ENCODE measurements at places on chromosomes 11 and 22.

- DNase-seq: no peak
Measured at GRCh38 chr11:119169282-119169719, 776 bp downstream of the NLRX1 start.

DNA sequence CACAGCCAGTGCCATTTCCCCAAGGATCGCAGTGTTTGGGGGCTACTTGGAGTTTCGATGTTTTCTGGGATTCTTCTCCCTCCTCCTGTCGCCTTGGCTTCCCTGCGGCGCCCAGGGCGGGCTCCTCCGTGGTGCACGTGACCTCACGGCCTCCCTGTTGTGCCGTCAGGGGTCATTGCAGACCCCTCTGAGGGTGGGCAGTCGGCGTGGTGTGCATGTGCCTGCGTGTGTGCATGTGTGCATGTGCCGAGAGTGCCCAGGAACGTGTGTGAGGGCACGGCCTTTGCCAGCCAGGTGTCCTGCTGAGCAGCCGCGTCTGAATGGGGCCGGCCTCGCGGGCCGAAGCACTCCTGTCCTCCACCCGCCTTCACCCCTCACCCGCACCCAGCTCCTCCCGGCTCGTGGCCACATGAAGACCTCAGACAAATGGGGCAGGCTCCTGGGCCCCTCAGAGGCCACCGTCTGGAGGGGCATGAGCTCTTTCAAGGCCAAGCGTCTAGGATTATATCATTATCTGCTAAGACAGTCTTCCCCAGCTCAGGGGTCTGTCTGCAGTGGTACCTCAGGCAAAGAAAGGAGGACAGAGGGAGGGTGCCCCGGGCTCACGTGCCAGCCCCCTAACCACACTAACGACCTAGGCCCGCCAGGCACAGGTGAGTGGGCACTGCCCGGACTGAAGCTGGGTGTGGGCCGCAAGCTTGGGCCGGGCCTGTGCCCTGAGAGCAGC lies 9.4 kb upstream of the MRPL23 start:
- no peak for DNase-seq

- no peak for DNase-seq
Measured at GRCh38 chr11:35030716-35031213, 108.2 kb upstream of the CD44 start.

DNA sequence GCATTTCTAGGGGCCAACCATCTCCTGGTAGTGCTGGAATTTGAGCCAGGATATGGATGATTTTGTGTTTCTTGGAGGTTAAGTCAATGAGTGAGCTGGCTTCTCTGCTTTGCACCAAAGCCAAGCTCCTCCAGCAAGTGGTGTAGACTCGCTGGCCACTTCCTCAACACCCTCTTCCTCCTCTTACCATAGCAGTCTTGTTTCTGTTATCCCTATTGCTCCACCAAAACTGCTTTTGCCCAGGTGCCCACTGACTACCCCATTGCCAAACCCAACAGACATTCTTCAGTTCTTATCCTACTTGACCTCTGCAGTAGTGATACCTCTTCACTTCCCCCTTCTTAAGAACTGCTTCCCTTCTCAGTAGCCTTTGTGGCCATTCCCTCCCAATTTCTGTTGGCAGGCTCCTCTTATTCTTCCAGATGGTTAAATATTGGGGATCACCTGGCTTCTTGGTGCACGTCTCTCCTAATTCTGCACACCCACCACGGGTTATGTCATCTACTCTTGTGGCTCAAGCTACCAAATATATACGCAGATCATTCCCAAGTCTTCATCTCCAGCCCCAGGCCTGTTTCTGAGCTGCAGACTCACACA lies 7.0 kb upstream of the PRG2 start:
- no peak for DNase-seq

- DNase-seq: no peak
Measured at GRCh38 chr11:100778166-100778785, 91.2 kb downstream of the ARHGAP42 start.

GRCh38 chr11:120316880-120317688 lies 8.0 kb upstream of the TLCD5 start:
- DNase-seq: no peak

DNA sequence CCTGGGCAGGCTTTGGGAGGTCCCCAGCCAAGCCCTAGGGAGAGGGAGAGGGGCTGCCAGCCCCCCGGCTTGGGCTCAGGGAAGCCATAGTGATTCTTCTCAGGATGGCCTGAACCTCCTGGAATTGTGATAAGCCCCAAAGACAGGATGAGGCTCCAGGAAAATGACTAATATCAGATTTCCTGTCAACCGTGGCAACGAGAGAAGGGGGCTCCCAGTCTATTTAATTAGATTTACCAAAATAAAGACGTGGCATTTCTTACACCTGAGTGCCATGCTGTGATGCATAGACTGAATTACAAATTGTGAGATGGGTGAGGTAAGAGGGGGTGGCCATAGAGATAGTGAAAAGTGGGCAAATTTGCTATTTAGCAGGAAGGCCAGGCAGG lies 20.4 kb downstream of the SERPINH1 start:
- DNase-seq: no peak

DNA sequence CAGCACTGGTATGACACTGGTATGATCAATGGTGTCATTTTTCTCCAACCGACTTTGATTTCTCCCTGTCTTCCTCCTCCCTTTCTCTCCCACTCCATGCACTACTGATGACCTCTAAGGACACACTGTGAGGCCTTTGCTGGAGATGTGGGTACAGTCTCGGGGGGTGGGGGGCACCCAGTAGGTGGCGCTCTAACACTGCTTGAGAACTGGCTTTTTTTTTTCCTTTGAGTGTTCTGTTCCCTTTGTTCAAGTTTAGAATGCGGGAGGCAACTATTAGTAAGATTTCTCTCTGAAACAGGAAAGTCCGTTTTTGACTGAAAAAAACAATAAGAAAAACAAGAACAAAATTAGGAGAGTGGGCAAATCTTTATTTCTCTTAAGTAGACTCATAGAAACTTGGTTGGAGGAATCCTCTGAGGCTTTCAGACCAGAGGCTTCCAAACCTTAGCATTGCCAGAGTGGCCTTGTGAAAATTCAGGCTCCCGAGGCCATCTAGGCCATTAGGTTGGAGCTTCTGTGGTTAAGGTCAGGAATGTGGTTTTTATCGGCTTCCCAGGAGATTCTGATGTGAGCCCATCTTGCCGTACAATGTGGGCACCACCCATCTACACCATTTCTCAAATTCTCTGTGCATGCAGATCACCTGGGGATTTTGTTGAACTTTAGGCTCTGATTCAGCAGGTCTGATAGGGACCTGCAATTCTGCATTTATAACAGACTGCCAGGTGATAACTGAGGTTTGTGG lies 43.2 kb downstream of the PANX1 start:
- DNase-seq: no peak

GRCh38 chr11:80097146-80097545 lies 656.3 kb upstream of the TENM4 start:
- no peak for DNase-seq

DNA sequence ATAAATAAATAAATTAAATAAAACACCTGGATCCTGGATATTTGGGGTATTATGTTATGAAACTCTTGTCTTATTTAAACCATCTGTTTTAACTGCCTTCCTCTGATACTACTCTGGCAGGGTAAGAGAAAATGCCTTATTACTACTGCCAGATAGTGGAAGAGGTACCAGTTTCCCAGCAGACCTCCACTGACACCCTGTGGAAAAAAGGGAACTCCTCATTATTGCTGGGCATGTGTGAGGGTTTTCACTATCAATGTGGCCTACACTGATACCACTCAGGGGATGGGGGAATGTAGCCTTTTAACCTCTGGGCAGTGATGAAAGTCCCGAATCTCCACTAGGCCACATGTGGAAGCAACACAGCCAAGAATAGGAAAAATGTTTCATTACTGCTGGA lies 121.0 kb downstream of the LUZP2 start:
- no peak for DNase-seq

DNA sequence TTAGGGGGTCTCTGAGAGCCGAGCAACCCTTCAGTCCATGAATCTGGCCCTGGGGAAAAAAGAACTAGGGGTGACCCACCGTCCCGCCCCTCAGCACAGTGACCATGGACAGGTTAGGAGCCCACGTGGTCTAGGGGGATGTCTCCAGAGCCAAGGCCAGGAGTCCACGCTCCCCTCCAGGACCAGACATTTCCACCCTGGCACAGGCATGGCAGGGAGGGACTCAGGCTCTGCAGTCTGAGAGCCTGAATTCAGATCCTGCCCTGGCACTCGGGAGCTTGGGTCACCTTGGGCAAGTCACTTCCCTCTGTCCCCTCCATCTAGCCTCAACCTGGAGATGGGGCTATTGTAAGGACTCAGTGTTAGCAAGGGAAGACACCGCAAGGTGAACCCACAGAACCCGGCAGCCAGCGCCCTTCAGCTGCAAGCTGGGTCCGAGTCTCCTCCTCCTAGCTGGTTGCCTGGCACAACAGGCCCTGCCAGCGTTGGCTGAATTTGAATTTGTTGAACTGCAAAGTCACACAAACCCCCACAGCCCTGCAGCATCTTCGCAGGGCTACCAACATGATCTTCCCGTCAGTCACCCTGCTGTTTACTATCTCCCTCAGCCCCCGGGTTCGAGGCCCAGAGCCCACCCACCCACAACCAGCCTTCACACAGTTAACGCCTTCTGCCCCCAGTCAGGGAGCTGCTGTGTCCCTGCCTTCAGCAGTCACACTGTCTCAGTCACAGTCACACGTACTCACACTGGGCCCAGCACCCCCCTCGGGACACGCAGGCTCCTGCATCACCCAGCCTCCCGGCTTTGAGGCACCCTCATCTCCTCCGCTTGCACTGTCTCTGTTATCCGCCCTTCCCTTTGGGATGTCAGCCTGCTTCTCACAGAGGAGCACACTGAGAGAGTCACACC lies 603 bp upstream of the PDGFB start:
- DNase-seq: no peak

- DNase-seq: no peak
Measured at GRCh38 chr22:40412441-40412840, 42.0 kb downstream of the SGSM3 start.

All from stimulated activated CD8-positive, alpha-beta memory T cell treated with anti-CD3 and anti-CD28 coated beads, Interleukin-4, amount 100 ng/mL, for 1 hour (primary cell).